ENCODE measurements at places on chromosomes 1 and 21.

DNA sequence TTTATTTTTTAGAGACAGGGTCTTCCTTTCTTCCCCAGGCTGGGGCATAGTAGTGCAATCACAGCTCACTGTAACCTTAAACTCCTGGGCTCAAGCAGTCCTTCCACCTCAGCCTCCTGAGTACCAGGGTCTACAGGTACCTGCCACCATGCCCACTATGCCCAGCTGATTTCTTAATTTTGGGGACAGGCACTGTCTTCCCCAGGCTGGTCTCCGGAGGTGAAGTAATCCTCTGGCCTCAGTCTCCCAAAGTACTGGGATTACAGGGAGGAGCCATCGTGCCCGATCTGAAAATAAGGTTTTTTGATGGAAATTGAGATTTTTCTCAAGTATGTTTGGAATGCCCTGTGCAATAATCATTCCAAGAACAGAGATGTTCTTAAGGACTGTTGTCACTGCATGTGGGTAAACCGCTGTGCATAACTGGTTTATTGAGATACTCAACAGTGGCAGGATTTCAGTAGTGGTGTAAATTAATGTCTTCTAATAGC, 934 bp upstream of the MSH4 start:
- no peak for DNase-seq

GRCh38 chr1:52904927-52905698, 16.4 kb downstream of the ECHDC2 start:
- peak; percentile 49 for DNase-seq

DNA sequence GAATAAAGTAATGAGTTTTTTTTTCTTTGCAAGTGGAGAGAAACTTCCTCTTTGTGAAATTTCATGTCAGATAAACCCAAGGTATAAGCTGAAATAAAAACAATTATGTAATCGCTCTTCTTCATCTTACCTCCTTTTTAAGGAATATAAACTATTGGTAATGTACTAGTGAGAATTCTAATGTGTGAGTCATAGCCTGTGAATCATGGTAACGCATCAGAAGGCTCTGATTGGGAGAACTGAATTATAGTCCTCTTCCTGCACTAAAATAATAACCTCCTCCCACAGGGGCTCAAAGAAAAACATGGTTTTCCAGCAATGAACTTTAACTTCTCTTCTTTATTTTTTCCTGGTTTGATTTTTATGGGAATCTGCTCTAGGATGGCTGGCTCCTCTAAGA, 57.1 kb upstream of the COX20 start:
- peak; percentile 60 for DNase-seq

DNA sequence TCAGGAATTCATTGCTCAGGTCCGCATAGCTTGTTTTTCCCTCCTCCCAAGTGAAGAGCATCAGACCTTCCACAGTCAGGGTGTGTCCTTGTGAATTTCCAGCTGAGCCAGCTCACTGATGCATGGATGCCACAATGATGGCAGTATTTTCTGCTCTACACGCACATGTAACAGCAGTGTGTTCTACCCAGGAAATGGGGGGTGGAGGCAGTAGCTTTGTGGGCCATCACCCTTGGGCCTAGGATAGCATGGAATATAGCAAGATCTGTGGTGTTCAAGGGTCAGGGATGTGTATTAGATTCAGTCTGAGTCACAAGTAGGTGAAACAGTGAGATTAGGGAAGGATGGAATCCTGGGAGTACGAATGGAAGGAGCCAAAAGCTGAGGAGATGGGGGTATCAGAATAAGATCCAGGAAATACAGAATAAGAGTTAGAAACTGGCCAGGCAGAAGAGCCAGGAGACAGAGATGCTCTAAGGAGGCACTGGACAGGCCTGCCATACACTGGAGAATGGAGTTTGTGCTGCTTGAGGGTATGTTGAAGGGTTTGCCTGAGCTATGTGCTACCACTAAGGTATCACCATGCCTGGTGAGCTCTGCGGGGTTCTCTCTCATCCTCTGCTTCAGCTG, 90.6 kb upstream of the CNIH3 start:
- no peak for DNase-seq

GRCh38 chr1:106278716-106279115, 777.8 kb upstream of the PRMT6 start:
- DNase-seq, result no peak

DNA sequence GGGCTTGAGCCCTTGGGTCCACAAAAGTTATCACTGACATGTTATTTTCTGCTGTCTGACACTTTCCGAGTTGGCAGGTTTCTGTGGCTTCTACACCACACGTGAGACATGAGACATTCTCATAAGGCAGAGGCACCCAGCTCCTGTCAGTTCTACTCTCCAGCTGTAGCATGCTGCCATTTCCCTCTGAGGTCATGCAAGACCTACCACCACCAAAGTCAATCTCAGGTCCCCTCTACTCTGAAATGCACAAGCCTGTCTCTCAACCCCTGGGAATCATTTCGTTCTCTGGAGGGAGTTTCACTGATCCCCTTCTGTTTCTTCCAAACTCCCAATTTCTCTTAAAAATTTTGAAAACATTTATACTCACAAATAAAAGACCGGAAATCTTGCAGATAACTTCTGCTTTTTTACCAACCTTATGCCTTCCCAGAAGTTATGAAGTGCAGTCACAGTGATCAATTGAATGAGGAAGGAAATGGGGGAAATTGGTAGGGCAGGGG, 39.5 kb upstream of the CR2 start:
- no peak for DNase-seq

GRCh38 chr1:218274511-218274910, 10.6 kb upstream of the RRP15 start:
- DNase-seq, result no peak

DNA sequence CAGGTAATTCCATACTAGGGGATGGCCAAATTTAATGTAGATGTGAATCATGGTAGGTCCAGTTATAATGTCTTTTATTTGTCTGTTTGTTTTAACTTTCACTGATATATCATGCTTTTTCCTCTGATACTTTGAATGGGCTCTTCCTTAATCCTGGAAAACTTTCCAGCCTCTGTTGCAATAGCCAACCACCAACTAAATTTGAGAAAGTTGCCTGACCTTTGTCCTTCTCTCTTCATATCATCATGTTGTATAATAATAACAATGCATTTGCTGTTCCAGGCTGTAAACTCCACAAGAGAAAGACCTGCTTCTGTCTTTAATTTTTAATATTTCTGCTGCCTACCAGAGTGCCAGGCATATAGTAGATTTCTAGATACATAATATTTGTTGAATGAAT, 146.1 kb downstream of the HMCN1 start:
- no peak for DNase-seq

- peak; percentile 21 for DNase-seq
Observed at GRCh38 chr1:31064718-31065309, 703 bp downstream of the PUM1 start.

DNA sequence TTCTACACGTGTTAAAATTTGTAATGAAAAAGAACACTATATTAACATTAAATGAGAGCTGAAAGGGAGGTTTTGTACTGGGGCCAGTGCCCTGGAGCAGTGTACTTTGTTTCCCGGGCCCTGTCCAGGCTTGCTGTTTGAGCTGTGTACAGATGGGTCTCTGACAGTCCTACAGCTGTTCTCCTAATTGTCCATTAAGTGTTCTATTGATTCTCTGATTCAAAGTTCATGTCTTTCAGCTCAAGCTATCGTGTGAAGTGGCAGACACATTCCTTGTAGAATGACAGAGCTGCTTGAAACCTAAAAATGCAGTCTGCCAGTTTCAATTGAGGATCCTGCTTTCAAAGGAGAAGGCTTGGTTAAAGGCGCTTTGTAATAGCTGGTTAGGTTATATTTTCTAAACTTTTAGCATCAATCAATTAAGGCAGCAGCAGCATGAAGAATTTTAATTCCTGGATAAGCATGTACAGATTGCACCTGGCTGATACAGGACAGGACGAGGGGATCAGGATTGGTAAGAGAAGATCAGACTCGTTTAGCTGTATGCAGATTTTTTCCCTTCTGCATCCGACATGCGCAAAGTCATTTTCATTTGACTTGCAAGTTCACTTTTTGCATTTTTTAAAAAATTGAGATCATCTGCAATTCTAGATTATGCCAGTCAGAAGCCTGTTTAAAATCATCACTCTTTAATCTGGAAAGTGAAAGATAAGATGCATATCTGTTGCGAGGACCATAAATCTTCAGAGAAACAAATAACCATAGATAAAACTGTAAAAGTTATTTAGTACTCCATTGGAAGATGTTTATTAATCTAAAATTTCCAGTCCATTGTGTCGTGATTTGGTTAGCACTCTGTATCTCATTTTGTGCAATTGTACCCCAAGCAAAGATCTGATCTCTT, 98.5 kb downstream of the ATG4C start:
- DNase-seq, result no peak

DNA sequence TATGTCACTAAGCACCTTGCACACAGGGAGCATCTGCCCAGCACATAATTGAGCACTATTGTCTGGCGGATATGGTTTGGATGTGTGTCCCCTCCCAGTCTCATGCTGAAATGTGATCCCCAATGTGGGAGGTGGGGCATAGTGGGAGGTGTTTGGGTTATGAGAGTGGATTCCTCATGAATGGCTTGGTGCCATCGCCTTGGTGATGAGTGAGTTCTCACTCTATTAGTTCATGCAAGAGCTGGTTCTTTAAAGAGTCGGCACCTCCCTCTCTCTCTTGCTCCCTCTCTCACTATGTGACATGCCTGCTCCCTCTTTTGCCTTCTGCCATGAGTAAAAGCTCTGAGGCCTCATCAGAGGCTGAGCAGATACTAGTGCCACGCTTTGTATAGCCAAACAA, 9.5 kb downstream of the CTSK start:
- DNase-seq, result no peak

GRCh38 chr21:36205962-36206361, 49.3 kb downstream of the DOP1B start:
- DNase-seq, result no peak

DNA sequence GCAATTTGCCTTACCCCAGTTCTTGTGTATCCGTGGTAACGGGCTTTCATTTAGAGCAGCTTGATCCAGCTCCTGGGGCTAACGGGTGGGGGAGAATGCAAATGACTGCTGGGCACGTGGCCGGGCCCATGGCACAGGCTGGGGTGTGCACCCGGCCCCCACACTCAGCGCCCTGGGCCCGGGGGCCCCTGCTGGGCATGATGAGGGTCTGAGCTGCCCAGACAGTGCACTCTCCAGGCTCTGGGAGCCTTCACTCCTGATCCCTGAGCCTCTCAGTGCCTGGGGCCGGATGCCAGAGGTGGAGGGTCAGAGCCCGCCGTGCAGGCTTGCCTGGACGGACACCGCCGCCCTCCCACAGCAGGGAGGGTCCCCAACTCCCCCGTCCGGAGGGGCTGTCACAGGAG, 20.1 kb upstream of the PEX10 start:
- DNase-seq, result no peak

DNA sequence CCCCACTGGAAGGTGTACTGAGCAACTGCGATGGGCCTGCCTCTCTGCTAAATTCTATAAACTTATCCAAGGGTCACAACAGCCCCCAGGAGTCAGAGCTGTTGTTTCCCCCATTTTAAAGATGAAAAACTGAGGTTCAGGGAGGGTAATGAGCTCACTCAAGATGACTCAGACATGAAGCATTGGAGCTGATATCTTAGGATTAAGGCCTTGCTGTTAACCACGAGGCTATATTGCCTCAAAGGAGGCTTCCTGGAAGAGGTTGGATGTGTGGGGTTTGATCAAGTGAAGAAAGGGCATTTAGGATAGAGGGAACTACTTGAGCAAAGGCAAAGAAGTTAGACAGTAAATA, 6.7 kb downstream of the LDLRAP1 start:
- peak; percentile 40 for DNase-seq

DNA sequence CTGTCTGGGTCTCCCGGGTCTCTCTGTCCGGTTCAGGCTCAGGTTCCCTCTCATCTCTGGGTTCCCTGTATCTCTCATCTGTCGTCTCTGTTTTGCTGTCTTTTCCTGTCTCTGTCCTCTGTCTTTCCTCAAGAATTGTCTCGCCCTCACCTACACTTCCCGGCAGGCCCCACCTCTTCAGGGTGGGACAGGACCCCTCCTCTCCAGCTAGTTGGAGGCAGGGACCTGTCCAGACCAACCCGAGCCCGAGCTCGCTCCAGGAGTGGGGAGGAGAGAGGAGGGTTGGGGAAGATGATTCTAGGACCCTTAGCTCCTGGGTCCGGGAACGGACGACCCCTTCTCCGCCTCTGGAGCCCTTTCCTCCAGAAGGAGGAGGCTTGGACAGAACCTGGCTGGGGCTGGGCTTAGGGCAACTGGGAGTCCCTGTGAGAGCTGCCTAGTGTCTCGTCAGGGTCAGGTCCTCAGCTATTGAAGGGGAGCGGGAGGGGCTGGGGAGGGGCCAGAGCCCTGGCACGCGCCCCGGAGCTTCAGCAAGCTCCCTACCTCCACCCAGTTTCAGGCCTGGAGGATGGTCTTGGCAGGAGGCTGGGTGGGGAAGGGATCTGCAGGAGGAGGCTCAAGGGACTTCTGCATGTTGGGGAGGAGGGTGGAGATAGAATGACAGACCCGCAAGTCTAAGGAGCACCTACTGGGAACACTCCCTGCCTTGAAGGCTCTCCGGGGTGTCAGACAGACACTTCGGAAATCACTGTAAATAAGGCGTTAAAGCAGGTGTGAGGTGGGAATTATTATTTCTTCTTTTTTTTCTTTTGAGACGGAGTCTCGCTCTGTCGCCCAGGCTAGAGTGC, 26.3 kb upstream of the EPB41 start:
- DNase-seq, result peak; percentile 53

DNA sequence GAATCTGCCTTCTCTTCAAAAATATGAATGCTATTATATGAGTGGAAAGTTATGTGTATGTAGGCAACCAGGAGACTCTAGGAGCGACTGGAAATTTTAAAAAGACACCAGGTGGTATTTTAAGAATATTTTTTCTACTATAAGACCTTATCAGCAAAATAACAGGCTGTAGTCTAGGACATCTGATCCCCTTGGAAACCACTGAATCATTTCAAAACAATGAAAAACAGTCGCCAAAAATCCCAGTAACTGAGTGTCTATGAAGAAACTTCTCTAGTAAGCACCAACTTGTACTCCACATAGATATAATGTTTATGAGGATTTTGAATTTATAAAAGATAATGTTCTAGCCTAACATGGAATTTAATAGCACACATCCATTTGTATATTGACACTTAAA, 358.5 kb downstream of the GPATCH2 start:
- DNase-seq, result no peak
